ENCODE measurements at places on chromosomes 3 and 15. TPM values are rescaled to one million over a fixed set of nuclear protein-coding genes. Genes with fewer than 3 reads are reported as not detected.

DNA sequence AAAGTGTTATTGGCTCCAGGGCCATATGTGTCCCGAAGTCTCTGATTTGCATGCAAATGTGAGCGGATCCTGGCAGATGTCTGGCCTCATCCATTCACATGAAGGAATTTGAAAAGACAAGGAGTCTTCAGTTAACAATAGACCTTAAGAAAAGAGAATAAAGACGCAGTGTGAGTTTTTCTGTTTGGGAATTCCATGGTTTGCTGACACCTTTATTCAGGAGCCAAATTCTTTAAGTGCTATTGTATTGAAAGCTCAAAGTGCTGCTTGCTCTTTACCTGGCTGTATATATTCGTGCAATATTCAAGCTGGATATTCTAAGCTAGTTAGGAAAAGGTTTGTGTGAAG is 2.2 kb downstream of the LRRN1 start:
- no peak for DNase-seq

Gene ACTRT3
- not detected for total RNA-seq

GRCh38 chr3:33949074-33949473 is 150.6 kb downstream of the PDCD6IP start:
- DNase-seq = no peak

DNA sequence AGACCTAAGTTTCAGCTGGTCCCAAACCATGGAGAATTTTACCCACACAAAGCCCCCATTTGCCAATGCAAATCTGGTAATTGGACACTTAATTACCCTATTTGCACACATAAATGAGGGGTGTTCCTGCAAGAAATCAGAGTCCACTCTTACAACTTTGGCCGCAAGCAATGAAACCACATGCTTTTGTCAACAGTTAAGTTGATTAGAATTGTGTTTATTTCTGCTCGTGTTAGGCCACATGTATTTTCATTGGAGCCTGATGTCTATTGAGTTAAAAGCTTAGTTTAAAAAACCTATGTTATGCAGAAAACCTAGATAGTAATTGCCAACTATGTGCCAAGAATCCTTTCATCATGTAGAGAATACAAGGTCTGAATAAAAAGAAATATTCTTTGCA is 153.8 kb upstream of the CMC1 start:
- no peak for DNase-seq

DNA sequence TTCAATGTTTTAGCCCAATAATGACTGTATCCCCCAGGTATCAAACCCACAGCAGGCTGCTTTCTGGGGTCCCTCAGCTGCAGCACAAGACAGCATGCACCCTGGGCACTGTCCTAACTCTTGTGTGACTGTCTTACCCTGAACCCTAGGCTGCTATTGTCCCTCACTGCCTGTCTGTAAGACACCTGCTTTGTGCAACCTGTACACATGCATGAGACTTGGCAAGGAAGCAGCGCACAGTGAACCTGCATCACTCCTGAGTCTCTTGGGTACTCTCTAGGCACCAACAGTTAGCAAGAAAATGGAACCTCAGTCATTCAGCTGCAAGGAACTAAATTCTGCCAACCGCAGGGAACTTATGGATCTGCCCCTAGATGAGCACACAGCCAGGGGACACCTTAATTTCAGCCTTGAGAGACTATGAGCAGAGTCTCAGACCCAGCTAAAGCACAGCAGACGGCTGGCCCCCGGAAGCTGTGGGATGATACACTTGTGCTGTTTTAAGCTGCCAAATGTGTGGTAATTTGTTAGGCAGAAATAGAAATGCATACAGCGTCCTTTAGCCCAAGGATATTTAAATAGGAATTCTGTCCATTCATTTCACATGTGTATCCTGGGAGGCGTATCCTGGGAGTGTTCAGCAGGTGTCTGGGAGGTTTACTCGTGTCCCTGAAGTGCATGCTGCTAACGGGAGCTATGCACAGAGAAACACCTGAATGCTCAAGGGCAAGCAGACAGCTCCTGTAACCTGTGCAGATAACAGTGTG is 223.8 kb downstream of the KLF13 start:
- no peak for DNase-seq

Gene RABL3
- 16.3 TPM for total RNA-seq

DNA sequence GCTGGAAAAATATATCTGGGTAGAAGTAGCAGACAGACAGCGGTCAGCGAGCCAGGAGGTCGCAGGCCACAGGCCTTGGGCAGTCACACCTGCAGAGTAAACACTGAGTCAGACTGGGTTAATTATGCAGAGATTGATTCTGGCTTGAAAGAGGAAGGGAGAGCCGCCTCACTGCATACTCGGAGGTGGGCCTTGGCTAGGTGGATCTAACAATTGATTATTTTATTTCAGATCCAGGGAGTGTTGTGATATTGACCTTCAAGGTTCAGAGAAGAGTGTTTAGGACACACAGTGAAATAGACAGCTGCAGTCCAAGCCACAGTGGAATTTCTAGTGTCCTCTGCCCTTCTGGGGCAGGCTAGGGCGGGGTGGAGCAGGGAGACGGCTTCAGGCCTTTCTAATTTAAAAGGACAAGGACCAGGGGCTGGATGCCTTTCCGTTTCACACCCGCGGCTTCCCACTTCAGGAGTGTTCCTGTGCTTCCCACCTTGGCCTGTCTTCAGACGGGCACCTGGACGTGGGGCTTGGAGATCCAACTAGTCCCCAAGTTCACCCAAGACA is 237.3 kb downstream of the XXYLT1 start:
- DNase-seq = no peak

DNA sequence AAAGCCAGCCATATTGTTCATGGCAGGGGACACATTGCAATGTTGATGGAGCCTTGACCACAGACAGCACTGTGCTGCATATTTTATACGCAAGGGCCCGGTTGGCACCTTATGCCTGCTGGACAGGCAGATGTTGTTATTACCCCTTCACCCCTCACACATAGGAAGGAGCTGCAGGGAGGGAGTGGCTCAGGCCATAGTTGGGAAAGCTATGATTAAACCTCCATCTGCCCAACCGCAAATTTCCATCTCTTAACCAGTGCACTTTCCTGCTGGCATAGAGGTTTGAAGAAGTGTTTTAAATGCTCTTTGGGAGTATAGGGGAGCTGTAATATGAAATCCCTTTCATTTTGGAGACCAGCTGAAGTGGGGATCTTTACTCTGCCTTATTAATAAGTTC is 224.7 kb downstream of the CACNA2D3 start:
- no peak for DNase-seq

Measured in CD4-positive, CD25-positive, alpha-beta regulatory T cell (primary cell).